ENCODE measurements at places on chromosomes 7 and 10.

- no peak for DNase-seq
Observed at GRCh38 chr7:46424934-46425333, 503.9 kb upstream of the IGFBP3 start.

DNA sequence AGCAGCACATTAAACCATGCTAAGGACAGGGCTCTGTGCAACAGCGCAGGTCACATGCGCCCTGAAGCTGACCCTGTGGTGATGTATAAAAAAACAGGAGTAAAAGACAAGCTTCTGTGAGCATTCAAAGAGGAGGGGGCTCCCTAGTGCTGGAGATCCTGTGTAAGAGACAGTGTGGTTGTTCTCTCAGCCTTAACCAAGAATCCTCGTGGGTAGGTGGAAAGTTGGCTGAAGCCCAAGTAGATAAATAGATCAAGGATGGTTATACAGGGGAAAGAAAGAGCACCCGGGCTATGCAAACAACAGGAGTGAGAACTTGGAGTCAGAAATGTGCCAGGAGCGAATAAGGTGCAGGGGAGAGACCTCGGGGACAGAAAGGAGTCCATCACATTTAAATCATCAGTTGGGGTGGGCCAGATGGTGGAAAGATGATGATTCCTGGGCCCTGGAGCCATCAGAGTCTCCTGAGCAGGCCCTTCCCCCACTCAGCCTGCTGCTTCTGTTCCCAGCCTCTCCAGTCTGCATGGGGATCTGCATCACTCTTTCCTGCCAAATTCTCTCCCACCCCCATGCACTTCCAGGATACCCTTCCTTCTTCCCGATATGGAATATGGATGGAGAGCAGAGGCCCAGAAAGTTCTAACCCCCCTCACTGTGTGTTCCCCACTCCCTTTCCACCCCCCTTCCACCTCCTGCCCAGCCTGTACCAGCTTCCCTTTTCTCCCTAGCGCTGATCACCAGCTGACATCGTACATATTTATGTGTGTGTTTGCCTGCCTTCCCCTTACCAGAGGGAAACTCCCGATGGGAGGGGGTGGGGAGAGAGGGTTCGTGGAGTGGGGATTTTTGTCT is 78.1 kb upstream of the PRR15 start:
- DNase-seq, result no peak

DNA sequence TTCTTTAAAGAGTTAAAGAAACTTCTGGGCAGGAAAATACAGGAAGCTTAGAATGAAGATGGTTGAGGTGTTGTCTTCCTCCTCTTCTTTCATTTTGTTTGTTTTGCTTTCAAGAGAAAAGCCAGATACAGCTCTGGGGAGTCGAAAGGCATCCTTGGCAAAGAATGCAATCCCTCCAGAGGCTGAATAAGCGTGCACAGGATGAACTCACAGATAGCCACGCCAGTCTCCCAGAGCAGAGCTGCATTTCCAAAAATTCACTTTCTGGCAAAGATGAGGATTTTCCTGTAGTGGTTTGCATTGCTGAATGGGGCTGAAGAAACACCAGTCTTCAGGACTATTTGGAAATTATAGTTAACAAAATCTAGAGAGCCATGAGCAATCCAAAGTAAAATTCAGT is 336.4 kb downstream of the NRG3 start:
- DNase-seq, result no peak

GRCh38 chr7:137890449-137890921 is 43.7 kb upstream of the DGKI start:
- no peak for DNase-seq
